ENCODE measurements at places on chromosomes 6 and 20.

DNA sequence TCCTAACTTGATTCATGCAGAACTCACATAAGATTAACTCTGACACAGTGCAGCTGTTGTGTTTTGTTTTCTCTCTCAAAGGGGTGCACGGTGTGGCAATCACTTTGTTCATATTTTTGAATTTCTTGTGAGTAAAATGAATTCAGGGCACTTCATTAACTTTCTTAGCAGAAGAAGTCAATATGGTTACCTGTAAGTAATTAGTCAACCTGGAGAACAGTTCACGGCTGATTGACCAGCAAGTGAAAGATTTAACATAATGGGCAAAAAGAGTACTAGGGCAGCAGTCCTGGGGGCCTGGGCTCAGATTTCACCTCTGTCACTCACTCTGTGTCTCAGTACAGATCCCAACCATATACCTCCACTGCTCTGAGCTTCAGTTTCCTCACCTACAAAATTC lies 102.4 kb upstream of the SPTLC3 start:
- no peak for DNase-seq

DNA sequence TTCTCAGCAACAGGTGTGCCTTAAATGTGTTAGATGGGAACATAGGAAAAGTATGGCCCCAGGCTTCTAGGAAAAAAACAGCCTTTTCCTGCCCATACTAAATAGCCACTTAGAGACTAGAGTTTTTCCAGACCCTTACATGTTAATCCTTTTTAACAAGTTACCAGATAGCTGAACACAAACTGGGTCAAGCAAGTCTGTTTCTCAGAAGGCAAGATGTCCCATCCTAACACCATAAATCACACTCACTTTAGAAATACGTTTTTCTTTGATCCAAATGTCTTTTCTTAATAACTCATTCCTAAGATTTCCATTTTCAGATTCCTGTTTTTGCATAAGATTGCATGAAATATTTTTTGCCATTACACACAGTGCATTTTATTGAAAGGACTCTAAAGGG lies 241.3 kb downstream of the KCNQ5 start:
- DNase-seq = no peak

- DNase-seq = no peak
Measured at GRCh38 chr6:31659649-31660380, 763 bp downstream of the C6orf47 start.

DNA sequence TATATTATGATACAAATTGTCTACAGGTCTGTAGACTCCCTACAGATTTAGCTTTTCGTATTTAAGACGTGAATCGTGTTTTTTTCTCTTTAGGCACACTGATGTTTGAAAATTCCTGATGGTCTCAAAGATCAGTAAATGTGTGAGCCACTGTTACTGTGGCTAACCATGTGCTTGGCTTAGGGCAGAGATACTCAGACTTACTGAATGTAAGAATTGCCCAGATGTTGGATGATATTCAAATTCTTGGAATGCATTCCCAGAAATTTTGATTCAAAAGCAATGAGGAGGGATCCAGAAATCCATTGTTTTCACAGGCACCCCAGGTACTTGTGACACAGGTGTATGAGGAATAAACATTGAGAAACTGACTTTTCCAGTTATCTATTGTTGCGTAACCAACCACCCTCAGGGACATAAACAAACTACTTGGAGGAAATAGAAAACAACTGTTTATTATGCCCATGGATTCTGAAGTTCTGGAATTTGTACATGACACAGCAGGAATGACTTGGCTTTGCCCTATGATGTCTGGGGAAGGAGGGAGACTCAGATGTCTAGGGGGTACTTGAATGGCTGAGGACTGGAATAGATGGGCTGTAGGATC lies 339.6 kb upstream of the CITED2 start:
- no peak for DNase-seq

DNA sequence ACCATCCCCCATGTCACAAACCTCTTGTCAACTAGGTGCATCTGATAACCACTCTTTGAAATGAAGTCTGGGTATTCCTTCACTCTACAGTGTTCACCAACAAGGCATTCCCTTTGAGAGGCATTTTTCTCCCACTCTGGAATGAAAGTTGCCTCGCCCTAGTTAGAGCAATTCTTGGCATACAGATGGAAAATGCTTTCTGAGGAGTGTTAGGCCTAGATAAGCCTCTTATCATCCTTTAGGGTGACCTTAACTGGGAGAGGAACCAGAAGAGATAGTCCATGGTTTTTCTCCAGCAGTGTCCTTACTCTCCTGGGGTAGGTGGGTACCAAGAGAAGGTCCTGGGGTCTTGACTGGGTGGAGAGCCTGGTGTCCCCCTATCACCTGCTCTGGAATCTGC lies 14.8 kb downstream of the CLIC5 start:
- no peak for DNase-seq
